Pons (tissue), 1 donor: ENCODE measurements at places on chromosomes 6 and 20.

- no peak for DNase-seq
Measured at GRCh38 chr20:10250902-10251301, 32.3 kb downstream of the SNAP25 start.

DNA sequence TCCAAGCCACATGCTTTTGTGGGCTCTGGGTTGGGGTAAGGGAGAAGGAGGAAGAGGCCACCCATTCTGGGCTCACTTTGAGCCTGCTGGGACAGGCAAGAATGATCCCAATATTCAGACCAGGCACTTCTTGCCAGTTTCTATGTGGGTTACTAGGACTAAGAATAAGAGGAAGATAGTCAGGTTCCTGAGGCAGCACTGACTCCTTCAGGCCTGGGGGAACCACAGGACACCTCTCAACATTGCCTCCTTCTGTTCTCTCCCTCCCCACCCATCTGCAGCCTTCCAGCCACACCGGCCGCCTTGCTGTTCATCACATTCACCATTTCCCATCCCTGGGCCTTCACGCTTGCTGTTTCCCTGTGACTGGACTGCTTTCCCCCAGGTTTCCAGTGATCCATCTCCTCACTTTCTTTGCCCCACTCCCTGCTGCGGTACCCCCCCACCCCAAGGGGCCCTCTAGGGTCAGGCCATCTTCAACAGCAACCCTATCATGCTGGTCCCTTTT is 69.2 kb upstream of the SIRPA start:
- no peak for DNase-seq

DNA sequence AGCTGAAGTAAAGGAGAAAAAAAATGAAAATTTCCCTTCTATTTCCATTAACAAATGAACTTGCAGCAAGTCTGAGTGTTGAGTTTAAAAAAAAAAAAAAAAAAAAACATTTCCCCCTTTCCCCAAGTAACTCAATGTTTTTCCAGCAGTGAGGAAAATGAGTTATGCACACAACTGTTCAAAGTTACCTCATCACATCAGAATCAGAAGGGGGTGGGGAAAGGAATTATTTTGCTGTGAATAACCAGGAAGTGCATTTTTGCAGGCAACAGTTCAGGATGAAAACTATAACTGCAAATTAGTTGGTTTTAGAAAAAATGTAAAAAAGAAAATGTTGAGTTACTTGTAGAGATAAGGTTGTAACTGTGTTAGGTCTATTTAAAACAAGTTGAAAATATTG is 568.9 kb upstream of the CITED2 start:
- DNase-seq = no peak

DNA sequence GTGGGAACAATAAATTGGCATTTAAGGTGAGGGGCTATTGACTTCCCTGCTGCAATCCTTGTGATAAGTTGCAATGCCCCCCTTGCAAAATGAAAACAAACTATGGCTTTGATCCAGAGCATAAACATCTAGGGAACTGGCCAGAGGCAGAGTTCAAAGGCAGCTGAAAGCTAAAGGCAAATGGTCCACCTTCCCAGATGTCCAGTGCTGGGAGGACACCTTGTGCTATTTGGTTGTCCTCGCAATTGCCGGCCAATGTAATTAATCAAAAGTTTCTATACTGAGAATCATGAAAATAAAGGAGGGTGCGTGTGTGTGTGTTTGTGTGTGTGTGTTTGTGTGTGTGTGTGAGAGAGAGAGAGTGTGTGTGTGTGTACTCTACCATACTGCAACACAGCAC is 337.4 kb downstream of the CBLN4 start:
- no peak for DNase-seq

DNA sequence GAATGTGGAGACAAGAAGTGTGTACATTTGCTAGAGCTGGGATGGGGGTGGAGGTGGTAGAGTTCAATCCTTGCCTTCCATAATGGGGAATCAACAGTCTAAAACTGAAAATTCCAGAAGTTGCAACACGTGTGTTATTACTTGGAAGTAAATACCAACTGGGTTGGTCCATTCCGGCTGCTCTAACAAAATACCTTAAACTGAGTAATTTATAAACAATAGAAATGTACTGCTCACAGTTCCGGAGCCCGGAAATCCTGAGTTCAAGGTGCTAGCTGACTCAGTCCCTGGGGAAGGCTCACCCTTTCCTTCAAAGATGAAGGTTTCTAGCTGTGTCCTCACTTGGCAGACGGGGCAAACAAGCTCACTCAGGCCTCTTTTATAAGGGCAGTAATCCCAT is 59.0 kb downstream of the RIN2 start:
- no peak for DNase-seq

GRCh38 chr6:137046871-137047412 is 2.2 kb upstream of the IL20RA start:
- DNase-seq = no peak

- no peak for DNase-seq
Measured at GRCh38 chr20:51978070-51978501, 175.8 kb upstream of the SALL4 start.
